ENCODE measurements at places on chromosomes 2 and 18. TPM values are rescaled to one million over a fixed set of nuclear protein-coding genes. Genes with fewer than 3 reads are reported as not detected.

The NMUR1 gene
- total RNA-seq, result not detected

The CABLES1 gene
- 4.7 TPM for total RNA-seq

The GCG gene
- not detected for total RNA-seq

The C1QL2 gene
- total RNA-seq, result not detected

The SCN3A gene
- 23.8 TPM for total RNA-seq

The NCKAP1 gene
- total RNA-seq, result 212 TPM

The PCARE gene
- not detected for total RNA-seq

The EIF5B gene
- 118 TPM for total RNA-seq

The CAPN13 gene
- total RNA-seq, result 0.17 TPM

The FSIP2 gene
- under 0.01 TPM for total RNA-seq

The CMPK2 gene
- total RNA-seq, result 9.0 TPM

The SLC11A1 gene
- 0.05 TPM for total RNA-seq

The ATIC gene
- total RNA-seq, result 90.1 TPM

The FLACC1 gene
- 0.45 TPM for total RNA-seq

The POTEJ gene
- total RNA-seq, result not detected

The PROKR1 gene
- not detected for total RNA-seq

The CXCR4 gene
- total RNA-seq, result 1.6 TPM

The TEKT4 gene
- total RNA-seq, result 0.10 TPM

The LINC00305 gene
- not detected for total RNA-seq

The INHA gene
- total RNA-seq, result not detected

The MYO5B gene
- 50.0 TPM for total RNA-seq

The IL1RN gene
- 1.6 TPM for total RNA-seq

The OTX1 gene
- 0.20 TPM for total RNA-seq

The C18orf54 gene
- total RNA-seq, result 4.3 TPM

The NT5C1B gene
- total RNA-seq, result not detected

The RAB27B gene
- 4.0 TPM for total RNA-seq

The AMER3 gene
- not detected for total RNA-seq

The NEU2 gene
- not detected for total RNA-seq

The SPAG16 gene
- total RNA-seq, result 60.7 TPM

The ANKAR gene
- 7.1 TPM for total RNA-seq

The MC5R gene
- not detected for total RNA-seq

The TANC1 gene
- 14.8 TPM for total RNA-seq

The CCL20 gene
- total RNA-seq, result 1.4 TPM

The ABCG5 gene
- not detected for total RNA-seq

The MAT2A gene
- total RNA-seq, result 292 TPM
